Activated T-cell treated with anti-CD3 and anti-CD28 coated beads for 1 hour (primary cell): ENCODE measurements at places on chromosomes 2 and 18.

GRCh38 chr2:147232225-147232669, 612.6 kb upstream of the ACVR2A start:
- DNase-seq = no peak

GRCh38 chr2:191749181-191749540, 71.2 kb downstream of the NABP1 start:
- DNase-seq = no peak

- DNase-seq = no peak
Measured at GRCh38 chr2:180203972-180204371, 196.9 kb upstream of the CWC22 start.

- no peak for DNase-seq
Measured at GRCh38 chr2:45713591-45713990, 62.1 kb downstream of the PRKCE start.

DNA sequence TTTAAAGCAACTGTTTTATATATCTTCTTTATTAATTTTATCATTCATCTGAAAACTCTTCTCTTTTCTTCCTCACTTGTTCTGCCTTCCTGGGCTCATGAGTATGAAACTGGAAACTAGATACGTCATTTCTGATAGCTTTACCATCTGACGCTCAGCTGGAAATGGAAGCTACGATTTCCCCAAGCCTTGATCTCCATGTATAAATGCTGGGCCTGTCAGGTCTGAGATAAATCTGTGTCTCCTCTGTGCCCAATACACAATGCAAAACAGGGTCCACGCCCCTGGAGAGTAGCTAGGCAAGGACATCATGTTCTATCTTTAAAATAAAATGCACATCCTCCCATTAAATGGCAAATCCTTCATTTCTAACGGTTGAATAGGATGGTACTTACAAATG, 238.4 kb downstream of the AFF3 start:
- DNase-seq = no peak

DNA sequence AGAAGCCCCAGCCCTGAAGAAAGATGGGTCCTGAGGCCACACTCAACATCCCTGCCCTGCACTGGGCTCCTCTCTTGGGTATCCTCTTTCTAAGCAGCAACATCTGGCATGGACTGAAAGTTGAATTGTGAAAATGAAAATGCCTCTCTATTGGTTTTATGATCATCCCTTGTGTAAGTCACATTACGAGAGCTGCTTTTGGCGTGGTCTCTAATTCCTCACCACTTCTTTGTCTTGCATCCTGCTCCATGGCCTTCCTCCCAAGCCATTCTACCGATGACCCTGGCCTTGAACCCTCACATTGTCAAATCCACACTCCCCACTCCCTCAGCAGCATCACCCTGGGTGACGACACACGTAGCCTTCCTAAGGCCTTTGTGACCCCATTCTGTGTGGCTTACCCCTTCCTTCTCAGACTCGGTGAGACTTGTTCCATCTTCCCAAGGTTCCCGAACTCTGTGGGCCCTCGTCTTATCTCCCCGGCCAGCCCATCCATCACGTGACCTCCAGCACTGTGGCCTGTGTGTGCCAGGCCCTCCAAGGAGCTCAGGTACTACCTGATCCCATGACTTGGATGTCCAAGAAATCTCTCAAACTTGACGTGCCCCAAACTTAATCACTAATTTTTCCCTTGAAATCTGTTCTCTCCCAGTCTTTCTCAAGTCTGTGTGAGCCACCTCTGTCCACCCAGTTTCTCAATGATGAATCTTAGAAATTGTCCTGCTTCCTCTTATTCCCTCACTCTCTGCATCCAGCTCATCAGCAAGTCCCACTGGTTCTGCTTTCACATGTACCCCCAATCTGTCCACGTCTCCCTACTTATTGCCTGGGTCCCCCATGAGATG, 194.7 kb upstream of the HS6ST1 start:
- DNase-seq = no peak

DNA sequence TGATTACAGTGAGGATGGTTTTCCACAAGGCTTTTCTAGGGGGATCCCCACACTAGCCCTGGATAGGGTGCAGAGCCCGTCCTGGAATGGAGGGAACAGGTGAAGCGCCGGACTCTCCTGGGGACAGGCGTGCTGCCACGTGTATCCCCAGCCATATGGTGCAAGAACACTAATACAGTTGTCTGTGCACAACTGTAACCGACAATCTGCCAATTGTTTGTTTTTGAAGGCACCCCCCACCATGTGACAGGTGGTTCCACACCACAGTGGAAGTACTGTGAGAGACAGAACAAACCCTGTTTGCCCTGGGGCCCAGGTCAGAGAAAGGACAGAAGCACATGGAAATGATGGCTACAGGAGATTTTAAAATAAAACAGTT, 52.9 kb downstream of the MYCN start:
- DNase-seq = no peak

DNA sequence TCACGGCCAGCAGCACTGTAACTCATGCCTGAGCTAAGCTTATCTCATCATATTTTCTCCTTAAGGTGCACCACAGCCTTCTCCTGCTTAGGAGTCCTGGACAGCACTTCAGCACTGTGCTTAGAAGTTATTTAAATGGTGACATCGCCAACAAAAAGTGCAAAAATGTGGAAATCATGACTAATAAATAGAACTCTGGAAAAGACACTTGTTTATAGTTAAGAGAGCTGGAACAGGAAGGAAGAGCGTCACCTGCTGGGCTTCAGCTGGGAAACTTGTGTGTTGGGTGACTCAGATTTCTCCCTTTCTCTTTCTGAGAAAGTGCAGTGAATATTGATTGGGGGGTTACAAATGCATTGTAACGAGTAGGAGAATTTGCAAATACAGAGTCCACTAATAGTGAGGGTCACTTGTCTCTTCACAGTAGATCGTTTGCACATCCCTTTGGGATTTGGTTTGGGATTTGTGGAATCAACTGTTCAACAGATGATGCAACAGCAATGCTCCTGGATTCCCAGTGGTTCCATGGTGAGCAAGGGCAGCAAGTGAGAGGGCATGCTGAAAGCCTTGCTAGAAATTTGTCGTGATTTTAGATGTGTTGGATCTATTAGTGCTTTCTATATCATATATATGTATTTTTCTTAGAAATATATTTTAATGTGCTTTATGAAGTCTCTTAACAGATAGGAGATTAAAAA, 84.2 kb downstream of the DOK6 start:
- no peak for DNase-seq

- DNase-seq = peak; percentile 13
Measured at GRCh38 chr2:190088917-190089316, 26.4 kb upstream of the MSTN start.

DNA sequence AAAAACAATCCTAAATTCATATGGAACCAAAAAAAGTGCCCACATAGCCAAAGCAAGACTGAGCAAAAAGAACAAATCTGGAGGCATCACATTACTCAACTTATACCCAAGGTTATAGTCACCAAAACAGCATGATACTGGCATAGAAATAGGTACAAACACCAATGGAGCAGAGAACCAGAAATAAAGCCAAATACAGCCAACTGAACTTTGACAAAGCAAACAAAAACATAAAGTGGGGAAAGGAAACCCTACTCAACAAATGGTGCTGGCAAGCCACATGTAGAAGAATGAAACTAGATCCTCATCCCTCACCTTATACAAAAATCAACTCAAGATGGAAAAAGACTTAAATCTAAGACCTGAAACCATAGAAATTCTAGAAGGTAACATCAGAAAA, 40.5 kb downstream of the CRYGD start:
- no peak for DNase-seq

- DNase-seq = no peak
Measured at GRCh38 chr18:73758446-73758845, 389.2 kb downstream of the FBXO15 start.

- DNase-seq = no peak
Measured at GRCh38 chr2:148701877-148702276, 57.3 kb downstream of the EPC2 start.

GRCh38 chr2:173523497-173523896, 168.8 kb downstream of the CDCA7 start:
- no peak for DNase-seq

DNA sequence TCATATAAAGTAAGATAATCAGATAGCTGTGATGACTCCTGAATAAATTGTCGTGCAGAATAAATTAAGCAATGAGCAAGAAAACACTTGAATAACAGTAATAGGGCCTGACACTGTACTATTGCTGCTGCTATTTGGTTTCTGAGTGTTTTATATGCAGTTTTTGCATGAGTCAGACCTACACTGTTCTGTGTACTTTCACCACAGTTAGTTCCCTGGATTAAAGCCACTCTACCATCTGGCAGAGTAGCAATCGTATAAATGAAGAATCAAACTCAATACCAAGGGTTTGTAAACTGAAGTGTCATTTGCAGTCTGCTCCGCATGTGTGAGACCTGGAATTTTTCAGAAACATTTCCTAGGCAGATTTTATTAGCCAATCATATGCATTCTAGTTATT, 398.6 kb upstream of the CDH7 start:
- DNase-seq = no peak

GRCh38 chr2:144454466-144455287, 65.2 kb downstream of the ZEB2 start:
- DNase-seq = no peak

GRCh38 chr2:214503568-214503967, 92.7 kb downstream of the VWC2L start:
- DNase-seq = no peak

DNA sequence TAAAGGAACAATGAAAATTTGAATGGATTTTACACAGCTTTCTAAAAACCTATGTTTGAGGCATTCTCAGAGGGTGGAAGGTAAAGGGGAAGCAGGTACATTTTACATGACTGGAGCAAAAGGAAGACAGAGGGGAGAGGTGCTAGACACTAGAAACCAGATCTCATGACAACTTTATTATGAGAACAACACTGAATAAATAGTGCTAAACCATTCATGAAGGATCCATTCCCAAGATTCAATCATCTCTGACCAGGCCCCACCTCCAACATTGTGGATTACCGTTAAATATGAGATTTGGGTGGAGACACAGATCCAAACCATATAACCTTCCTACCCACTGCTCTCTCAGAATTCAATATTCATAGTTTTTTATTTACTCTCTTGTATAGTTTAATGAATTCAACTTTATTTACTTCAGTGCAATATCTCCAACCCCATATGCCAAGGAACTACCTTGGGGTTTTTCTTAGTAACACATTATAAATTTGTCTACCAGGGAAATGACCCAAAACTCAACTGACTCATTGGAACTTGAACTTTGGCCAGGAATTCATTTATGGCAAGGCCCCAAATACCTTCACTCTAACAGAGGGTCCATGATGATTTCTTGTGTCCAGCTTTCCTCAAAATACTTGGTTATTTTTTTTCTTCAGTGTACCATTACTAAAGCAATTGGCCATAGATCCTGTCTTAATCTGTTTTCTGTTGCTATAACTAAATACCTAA, 317.8 kb downstream of the GULP1 start:
- DNase-seq = no peak

DNA sequence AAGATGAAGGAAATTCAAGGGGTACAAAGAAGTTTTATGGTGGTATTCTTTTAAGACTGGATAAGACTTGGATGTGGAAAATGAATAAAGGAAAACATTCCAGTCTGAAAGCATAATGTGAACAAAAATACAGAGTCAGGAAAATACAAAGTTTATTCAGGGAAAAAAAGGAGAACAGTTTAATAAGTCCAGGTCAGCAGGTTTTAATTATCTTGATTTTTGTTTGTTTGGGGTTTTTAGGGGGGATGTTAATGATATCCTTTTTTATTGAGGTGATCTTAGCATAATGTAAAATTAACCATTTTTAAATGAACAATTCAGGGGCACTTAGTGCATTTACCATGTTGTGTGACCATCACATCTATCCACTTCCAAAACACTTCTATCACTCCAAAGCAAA, 80.6 kb downstream of the NBAS start:
- no peak for DNase-seq

- no peak for DNase-seq
Measured at GRCh38 chr2:85971366-85971765, 82.6 kb upstream of the ST3GAL5 start.

GRCh38 chr2:10242451-10242850, 60.3 kb upstream of the HPCAL1 start:
- no peak for DNase-seq

- DNase-seq = no peak
Measured at GRCh38 chr2:203685081-203685621, 21.3 kb upstream of the CD28 start.

DNA sequence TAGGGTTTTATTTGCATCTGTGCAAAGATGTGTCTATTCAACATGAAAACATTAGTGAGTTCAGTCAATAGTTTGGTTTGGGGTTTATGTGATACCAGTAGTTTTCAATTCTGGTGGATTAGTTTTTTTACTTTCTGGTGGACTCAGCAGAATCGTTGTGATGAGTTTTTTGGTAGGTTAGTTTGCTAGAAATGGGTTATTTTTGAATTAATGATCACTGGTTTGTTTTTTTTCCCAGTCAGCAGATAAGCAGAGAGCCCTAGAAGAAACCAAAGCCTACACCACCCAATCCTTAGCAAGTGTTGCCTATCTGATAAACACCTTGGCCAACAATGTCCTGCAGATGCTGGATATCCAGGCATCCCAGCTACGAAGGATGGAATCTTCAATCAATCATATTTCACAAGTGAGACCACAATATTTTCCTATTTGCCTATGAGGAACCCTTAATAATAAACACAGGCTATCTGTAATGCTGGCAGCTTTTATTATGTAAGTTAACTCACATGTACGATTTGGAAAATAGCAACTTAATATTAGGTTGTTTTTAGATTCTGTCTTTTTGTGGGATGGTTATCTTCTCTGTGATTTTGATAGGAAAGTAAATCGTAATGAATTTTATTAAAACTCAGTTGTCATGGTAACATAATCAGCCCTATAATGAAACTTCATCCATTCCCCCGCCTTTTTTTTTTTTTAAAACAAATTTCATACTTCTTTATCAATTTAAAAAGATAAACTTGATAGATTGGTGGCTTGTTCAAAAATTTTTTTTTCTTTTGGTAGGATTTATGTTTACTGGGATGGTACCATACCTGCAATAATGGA, 38.7 kb downstream of the ABI2 start:
- no peak for DNase-seq

DNA sequence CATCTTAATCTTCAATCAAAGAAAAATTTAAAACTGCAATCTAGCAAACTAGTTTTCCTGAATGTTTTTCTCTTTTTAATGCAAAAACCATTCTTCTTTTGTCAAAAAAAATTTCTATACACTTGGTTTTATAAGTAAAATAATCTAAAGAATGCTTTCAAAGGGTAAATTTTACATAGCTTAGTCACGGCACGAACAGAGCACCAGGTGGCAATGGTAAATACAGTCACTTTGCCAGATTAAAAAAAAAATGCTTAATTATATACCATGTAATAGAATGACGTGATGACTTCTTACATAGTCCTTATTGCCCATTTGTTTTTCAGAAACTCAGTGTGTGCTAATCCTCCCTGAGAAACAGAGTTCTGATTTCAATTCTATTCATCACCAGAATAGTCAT, 10.4 kb downstream of the FEZ2 start:
- no peak for DNase-seq

DNA sequence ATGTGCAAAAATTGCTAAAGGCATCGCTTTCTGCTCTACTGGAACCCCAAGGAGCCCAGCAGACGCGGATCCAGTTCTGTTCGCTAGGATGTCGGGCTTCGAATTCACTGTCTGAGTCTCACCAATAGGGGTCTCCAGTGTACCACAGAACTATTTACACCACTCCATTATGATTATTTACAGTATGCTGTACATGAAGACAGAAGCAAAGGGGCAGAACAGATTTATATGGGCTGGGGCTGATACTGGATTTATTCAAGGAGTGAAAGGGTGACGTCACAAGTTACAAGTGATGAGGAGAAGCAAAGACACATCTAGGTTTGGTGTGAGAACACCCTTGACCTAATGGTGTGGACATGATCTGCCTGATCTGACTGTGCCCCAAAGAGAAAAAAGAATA, 185.3 kb upstream of the ATP5MC3 start:
- no peak for DNase-seq

- no peak for DNase-seq
Measured at GRCh38 chr2:128630974-128631697, 312.5 kb upstream of the HS6ST1 start.
